ENCODE measurements at places on chromosomes 12 and 14.

- DNase-seq: no peak
These were observed 121.7 kb downstream of the PPM1H start for GRCh38 chr12:62813031-62813829.

GRCh38 chr12:24025153-24025798 lies 75.8 kb upstream of the SOX5 start:
- DNase-seq: no peak

DNA sequence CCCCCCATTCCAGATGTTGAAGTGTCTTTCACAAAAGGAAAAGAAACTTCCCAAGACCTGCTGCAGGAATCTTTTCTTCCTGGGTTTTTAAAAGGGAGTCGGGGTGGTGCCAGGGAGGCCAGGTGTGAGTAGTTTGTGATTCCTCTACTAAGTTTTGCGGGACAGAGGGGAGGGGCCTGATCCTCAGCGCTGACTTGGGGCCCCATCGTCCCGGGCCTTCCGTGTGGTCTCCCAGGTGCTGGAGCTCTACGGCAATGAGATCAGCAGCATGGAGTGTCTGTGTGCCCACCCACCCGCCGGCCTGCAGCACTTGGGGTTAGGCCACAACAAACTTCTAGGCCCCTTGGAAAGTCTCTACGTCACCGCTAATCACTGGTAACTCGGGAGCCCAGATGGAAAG lies 4.5 kb downstream of the LRRC43 start:
- DNase-seq: no peak

GRCh38 chr12:80332827-80333226 lies 111.2 kb upstream of the PTPRQ start:
- DNase-seq: no peak

DNA sequence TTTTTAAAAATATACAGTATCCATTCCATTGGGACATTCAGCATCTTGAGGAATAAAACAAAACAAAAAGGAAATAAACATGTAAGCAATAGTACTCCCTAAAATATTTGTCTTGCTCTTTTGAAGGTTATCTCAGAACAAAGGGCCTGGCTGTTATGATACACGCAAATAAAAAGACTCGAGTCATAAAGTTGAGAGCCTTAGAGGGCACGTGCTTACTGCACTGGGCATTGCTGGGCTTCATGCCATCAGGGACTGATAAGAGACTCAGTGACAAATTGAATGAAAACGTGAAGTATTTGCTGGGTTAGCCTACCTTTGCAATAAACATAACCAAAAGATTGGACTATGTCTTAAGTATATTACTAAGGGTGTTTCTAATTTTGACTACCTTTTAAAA lies 118.9 kb downstream of the SLC35F4 start:
- DNase-seq: no peak

DNA sequence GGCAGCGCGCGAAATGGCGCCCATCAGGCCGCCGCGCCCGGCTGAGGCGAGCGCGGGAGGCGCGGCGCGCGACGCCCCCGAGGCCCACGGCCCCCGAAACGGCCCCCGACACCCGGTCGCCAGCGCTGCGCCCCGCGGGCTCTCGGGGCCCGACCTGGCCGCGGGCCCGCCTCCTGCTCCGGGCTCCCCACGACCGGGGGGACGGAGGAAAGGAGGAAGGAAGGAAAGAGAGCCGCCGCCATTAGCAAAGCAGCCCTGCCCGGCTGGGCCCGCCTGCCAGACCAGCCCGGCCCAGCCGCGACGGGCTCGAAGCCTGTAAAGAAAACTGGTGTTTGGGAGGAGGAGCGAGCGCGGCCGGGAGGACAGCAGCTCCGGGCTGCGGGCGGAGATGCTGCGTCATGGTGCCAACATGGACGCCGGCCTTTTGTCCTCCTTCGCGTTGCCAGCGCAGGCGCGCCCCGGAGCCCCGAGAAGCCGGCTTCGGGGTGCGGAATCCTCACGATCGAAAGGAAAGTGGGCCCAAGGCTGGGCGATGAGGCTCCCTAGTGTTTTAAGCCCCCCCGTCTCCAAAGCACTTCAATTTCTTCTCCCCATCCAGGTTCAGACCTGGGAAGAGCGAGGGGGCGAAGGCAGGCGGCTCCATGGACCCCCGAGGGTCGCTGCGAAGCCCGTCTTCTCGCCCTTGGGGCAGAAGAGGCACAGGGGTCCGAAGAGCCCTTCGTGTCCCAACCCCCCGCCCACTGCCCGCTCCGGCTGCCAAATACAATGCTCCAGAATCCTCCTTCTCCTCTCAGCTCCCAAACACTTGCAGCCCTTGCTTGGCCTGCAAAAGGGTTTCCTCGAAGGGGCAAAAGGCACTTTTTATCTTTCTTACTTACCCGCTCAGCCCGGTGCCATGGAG lies 2.9 kb upstream of the SETD1B start:
- DNase-seq: no peak

DNA sequence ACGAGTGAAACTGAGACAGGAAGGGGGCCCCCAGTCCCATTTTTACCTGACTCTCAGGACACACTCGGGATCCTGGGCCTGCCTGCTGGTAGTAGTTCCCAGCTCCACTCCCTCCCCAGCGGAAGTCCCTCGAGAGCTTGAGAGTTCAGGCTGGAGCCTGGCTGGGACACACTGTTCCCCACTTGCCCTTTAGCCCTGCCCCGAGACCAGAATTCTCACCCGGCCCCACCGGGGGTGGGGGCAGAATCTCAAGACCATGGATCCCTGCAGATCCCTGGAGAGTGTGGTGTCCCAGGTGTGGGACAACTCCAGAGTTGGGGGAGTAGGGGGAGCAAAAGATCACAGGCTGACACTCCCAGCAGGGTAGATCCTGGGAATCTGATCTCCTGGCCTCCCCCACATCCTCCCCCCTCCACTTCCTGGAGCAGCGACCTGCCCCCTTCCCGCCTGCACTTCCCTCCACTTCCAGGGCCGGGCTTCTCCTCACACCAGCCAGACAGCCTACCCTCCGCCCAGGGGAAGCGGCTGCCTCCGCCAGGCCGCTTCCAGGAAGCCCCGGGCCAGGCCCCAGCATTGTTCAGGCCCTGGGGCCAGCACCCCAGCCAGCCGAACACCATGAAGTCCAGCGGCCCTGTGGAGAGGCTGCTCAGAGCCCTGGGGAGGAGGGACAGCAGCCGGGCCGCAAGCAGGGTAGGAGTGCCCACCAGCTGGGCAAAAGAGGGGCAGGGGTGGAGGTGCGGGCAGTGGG lies at the start of gene TNS2:
Gene TNS2 (plus strand): TSS at position 495 of the 748 bp plus-strand sequence. CDS start 121 bp downstream, at position 616.
- DNase-seq: no peak

- no peak for DNase-seq
These were observed 139.2 kb downstream of the TGFB3 start for GRCh38 chr14:75842551-75842950.

DNA sequence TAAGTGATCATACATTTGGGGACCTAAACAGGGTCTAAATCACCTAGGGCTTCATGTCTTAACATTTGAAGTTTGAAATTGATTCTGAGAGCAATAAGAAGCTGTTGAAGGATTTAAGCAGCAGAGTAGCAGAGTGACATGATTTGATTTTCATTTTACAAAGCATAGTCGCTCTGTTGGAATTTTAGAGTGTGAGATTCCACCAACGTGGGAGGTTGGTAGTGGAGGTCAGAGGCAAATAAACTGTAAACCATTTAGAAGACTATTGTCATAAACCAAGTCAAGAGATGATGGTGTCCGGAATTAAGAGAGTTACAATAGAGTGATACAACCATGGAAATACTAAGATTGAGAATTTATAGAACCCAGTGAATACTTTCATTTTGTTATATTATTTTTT lies 52.7 kb upstream of the ZDHHC17 start:
- DNase-seq: no peak

DNA sequence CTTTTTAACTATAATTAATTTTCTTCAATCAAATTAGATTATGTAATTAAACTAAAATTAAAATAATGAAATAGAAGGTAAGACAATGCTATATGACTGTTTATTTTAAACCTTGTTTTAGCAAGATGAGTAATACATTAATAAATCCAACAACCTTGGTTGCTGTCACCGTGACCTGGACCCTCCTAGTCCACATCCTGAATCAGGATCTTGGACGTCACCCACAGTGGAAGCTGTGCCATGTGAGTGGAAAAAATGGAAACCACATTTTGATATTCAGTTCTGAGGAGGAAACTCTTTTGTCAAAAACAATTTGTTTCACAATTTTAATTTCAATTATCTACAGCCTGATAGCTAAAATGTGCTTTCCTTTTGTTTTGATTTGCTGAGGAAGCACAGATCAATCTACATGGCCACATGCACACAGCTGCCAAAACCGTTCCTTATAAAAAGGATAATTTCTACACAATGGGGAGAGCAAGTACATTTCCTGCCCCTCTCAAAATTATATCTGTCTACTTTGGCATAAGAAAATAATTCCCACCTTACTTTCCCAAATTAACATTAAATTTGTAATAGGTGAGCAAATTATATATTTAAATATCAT lies 255.5 kb downstream of the RASSF9 start:
- DNase-seq: no peak

- DNase-seq: no peak
These were observed 723 bp downstream of the NFATC4 start for GRCh38 chr14:24368562-24369252.

GRCh38 chr12:79227091-79227490 lies 362.5 kb downstream of the SYT1 start:
- DNase-seq: no peak

DNA sequence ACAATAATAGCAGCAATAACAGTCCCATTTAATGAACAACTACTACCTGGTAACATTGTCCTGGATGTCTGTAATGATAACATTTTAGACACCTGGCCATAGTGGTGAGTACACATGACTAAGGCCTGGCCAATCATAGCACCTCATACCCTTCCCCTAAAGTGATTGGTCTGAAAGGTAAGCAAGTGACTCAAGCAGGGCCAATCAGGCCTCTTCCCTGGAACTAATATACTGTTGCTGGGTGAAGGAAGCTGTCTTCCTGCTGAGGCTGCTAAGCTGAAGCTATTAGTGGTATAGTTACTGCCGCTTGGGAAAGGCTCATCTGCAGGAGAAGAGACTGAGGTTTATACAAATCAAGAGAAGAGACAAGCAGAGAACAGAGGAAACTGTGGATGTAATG lies 18.7 kb upstream of the NOS1 start:
- no peak for DNase-seq

- no peak for DNase-seq
These were observed 121.9 kb upstream of the SLC38A2 start for GRCh38 chr12:46494424-46494823.

DNA sequence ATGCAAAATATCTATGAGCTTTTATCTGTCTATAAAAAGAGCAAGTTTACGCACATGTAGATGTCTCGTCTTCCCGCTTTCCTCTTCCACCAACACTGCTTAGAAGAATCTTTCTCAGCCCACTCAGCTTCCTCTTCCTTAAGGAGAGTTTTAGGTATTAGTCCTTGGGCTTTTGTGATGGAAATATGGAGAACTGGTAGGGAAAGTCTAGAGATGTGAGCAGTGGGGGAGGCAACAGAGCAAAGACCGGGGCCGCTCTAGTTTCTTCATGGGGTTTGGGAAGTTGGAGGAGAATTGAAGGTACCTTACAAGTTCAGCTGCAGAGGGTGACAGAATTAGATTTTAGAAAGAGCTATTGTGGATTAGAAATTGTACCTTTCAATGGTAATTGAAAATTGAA lies 56.3 kb upstream of the CPNE8 start:
- no peak for DNase-seq

GRCh38 chr12:113647048-113647447 lies 175.4 kb upstream of the LHX5 start:
- DNase-seq: no peak

DNA sequence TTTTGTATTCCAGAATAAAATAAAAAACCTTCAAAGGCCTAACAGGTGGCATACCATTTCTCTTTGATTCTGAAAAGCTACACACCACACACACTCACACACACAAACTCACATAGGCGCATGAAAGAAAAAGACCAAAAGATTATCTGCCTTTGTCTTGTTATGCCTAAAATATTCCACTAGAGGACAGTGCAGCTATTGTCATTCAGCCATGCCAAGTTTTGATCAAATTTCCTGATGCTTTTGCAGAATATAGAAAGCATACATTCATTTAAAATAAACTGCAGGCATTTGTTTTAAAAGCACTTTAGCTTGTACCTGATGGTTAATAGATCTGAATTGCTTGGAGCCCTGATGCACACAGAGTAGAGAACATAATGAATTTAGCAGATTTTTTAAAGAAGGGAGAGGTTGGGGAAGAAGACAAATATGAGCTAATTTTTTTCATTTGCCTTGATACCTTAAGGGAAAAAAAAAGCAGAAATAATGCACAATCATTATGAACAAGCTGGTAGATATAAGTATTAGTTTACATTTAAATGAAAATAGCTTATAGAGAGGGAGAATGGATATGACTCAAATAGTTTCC lies 1766.9 kb upstream of the SEL1L start:
- DNase-seq: no peak

DNA sequence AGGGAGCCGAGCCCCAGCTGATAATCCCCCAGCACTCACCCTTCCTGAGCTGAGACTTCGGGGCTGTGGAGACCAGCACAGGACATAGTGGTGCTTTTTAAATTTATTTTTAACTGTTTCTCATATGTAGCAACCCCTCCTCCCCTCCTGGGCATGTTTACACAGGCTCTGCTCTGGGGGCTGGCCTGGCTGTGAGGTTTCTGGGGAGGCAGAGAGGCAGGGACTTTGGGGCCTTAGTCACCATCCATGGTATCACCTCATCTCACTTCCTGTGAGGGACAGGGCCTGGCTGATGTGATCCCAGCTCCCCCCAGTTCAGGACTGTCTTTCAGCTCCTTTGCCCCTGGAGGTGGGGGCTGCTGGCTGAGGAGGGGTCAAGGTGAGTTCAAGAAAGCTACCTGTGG lies 20.4 kb downstream of the VASH1 start:
- DNase-seq: no peak

GRCh38 chr12:2083561-2083960 lies 30.8 kb downstream of the CACNA1C start:
- DNase-seq: no peak

DNA sequence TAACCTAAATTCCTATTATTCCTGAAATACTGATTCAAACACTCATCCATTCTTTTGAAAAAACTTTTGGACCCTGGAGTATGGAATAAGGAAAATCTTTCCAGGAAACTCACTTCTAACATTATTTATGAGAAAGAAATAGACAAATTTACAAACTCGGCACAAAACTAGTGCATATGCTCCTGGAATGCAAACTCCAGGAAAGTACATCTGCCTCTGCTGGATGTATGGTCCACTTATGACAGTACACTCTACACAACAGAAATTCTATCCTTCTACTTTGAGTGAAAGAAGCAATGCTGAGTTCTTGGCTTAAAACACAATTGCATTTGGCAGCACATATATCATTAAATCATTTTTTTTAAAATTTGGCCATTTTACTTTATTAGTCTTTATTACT lies 700.5 kb upstream of the STXBP6 start:
- no peak for DNase-seq

DNA sequence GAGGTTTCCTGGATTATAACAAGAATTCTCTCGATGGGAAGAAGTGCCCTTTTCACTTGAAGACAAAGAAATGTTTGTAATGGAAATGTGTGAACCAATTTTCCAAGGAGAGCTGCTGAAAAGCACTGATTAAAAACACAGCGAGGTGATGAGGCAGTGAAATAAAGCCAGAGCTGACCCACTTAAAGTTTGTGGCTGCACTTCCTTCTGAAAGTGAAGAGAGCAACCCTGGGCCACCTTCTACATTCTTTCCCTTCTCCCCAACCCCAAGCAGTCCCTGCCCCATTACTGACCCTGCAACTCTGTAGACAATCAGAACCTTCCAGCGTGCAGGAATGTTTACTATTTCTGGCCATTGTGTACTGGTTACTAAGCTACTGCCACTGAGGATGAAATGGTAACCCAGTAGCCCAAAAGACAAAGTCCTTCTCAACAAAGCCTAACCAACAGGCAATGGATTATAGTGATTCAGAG lies 173.9 kb downstream of the TTC7B start:
- DNase-seq: no peak
